Glomerular endothelial cell (primary cell): ENCODE measurements at places on chromosomes 5 and 9. TPM values are rescaled to one million over a fixed set of nuclear protein-coding genes. Genes with fewer than 3 reads are reported as not detected.

LIFR gene
- 28.8 and 35.2 TPM in 2 replicates for total RNA-seq

C9orf57 gene
- total RNA-seq = not detected in 2 replicates

TPPP gene
- 0.19 and 0.58 TPM in 2 replicates for total RNA-seq

PCDHGB7 gene
- 14.1 and 23.4 TPM in 2 replicates for total RNA-seq

N4BP3 gene
- 42.8 and 103 TPM in 2 replicates for total RNA-seq

ARHGAP26 gene
- total RNA-seq = 14.0 and 33.1 TPM in 2 replicates

ELL2 gene
- total RNA-seq = 13.5 and 17.9 TPM in 2 replicates

DMGDH gene
- 1.1 TPM in 1 of 2 replicates, not detected in the other for total RNA-seq

PCDHAC2 gene
- not detected in 2 replicates for total RNA-seq
